ENCODE measurements at places on chromosomes 3 and 15.

- no peak for DNase-seq
These were observed 181.4 kb downstream of the SMAD6 start for GRCh38 chr15:66883284-66883911.

DNA sequence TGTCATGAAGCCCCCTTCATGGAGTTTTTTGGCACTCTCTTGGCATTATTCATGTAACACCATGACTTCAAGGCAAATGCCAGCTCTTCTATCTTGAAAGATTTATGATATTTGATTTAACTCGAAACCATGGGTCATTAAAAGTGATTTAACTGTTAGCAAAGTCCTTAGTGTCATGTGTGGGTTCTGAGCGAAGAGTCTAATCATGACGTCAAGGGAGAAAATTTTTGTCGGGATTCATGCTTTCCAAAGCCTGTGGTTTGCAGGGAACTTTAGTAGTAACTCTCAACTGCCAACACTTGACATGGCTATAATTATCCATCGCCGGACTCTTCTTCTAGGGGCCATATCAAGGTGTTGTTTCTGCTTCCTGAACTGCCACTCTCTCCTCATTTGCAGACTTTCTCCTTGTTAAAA, 11.5 kb downstream of the GXYLT2 start:
- DNase-seq = no peak

DNA sequence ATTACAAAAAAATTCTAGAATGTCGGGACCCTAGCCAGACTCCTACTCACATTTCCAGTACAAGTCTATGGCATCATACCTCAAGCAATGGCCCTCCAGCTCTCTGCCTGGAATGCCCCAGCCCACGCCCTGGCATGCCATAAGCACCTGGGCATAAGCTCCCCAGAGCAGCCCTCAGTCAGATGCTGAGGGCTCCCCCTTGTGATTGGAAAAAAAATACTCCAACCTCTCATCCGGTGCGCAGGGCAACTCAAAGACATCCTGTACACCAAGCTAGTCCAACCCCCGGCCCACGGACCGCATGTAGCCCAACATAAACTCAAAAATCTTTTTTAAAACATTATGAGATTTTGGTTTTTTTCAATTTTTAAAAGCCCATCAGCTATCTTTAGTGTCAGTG, 115.4 kb downstream of the NEK10 start:
- no peak for DNase-seq

GRCh38 chr3:196044513-196044912, 37.4 kb downstream of the TFRC start:
- DNase-seq = no peak

DNA sequence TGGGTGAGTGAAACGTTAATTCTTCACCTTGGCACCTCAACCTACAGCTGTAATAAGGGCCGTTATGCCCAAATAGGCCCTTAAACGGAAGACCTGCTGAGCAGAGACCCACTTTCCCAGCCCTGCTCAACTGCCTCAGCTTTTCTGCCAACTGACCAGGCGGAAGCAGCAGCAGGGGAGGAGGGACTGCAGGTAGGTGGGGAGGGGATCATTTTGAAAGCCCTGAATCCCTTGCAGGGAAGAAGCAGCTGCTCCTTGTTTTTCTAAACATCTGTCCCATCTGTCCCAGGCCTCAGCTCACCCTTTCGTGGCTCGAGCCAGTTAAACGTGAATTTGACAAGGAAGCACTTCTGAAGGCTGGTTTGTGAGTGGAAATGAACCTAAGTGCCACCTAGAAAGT, 978 bp upstream of the CMC1 start:
- DNase-seq = no peak

- no peak for DNase-seq
These were observed 133.3 kb downstream of the CMSS1 start for GRCh38 chr3:99950921-99951320.

GRCh38 chr3:88005066-88005465, 53.7 kb downstream of the CGGBP1 start:
- DNase-seq = no peak

DNA sequence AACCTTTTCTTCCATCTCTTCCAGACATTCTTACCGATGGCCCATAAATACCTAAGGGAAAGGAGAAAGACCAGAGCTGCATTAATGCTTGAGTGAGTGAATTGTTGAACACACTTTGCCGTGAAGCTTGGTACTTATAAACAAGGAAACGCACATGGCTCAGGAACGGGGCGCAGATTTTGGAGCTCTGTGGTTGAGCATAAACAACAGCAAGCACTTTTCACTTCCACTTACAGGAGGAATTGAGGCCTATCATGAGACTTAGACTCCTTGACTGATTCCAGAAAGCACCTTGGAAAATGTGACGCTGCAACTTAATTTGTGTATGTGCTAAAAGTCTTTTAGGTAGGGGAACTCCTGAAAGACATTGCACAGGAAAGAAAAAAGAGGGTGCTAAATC, 197.5 kb upstream of the FEZF2 start:
- no peak for DNase-seq

DNA sequence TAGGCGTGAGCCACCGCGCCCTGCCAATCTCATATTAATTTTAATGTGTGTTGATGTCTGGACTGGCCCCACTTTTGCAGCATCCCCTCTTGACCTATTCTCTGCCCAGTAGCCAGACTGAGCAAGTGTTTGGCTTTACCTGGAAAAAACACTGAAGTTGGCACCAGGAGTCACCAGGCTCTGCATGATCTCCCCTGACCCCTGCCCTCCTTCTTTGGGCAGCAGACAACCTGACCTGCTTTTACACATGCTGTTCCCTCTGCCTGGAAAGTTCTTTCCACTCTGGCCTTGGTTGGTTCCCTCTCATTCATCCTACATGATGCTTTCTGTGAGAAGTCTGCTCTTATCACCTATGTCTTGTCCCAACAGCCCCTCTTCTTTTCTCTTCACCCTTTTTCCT, 67.9 kb upstream of the SLC2A2 start:
- no peak for DNase-seq

- DNase-seq = no peak
These were observed 70.4 kb downstream of the KLF13 start for GRCh38 chr15:31396881-31397560.

GRCh38 chr3:145906755-145907154, 254.2 kb downstream of the PLOD2 start:
- no peak for DNase-seq

DNA sequence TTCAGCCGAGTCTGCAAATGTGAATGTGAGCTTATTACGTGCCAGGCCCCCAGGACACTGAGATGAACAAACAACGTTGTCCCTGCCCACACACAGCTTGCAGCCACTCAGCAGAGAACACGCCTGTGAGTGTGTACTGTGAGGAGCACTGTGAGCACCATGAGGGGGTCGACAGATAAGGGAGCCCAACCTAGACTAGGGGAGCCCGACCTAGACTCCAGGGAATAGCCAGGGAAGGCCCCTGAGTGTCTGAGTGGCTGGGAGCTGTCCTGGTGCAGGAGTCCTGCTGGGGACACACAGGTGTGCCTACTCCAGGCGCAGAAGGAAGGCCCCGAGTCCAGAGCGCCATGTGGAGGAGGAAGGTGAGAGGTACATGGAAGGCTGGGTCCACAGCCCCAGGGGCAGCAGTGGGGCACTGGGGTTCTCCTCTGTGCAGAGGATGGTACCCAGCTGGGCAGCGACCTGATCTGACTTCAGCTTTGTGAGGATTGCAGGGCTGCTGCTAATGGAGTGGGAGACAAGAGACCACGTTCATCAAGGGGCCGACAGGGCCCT, 36.5 kb downstream of the MGLL start:
- no peak for DNase-seq

DNA sequence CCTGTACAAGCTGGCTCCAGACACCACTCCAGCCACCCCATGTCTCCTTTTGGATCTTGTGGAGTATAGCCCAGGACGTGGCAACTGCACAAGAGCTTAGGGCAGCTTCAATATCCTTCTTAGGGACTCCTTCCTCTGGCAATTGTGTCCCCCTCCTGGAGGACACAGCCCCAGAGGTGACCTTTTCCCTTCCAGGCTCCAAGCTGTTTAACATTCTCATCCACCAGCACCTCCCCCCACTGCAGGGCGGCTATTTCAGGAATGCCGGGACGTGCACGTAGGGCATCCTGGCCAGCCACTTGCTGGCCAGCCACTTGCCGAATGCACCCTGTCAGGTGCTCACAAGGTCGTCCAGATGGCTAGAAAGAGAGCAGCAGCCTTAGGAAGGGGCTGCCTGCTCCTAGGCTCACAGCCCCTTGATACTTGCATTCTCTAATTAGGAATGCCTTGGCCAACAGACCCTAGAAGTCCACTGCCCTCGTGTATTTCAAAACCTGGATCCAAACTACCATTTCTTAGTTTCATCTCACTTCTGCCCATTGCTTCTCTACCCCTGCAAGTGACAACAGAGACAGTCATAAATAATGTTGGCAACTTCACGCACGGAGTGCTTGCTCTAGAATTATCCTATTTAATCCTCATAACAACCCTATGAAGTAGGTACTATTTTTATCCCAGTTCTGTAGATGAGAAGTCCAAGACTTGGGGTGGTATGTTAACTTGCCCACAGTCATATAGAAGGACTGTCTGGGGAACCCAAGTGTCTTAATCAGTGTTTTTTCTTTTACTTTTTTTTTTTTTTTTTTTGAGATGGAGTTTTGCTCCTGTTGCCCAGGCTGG, 24.5 kb upstream of the IDH2 start:
- no peak for DNase-seq

GRCh38 chr3:27880969-27881892, 159.1 kb upstream of the EOMES start:
- peak; percentile 22 for DNase-seq

DNA sequence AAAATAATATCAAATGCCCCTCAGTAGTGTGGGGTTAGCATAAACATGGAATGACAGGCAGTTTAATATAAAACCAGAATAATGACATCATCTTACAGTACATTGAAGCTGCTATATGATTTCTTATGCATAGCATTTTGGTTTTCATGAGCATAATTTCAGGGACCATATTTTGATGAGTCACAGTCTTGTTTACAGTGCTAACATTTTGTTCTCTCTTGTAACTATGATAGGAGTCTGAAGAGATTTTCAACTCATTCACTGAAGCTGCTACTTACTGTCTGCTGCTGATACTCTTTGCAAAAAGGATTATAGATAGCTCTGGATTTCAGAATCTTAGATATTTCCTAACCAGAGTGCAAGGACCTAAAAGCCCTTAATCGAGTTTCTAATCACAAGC, 92.6 kb upstream of the CCDC54 start:
- no peak for DNase-seq

DNA sequence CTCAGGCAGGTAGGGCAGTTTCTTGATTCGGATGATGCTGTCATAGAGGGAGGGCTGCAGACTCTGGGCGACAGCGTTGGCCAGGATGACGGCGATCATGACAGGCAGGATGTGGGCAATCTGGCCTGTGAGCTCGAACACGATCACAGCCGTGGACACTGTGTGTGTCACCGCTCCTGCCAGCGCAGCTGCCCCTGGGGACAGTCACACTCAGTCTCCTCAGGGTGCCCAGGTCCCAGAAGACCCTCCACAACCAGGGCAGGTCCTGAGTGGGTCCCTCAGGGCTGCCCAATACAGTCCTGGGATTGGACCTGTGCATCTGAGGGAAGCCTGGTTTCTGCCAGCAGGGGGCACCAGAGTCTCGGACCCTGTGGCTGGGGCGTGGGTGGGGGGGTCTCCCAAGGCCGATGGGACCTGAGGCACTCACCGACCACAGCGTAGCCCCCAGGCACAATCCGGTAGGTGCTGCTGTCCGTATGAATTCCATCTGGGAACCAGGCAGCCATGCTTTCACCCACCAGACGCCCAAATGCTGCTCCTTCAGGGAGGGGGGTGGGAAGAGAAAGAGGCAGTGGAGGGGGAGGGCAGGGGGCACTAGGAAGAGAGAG, 7.2 kb downstream of the CLCN2 start:
- peak; percentile 68 for DNase-seq

DNA sequence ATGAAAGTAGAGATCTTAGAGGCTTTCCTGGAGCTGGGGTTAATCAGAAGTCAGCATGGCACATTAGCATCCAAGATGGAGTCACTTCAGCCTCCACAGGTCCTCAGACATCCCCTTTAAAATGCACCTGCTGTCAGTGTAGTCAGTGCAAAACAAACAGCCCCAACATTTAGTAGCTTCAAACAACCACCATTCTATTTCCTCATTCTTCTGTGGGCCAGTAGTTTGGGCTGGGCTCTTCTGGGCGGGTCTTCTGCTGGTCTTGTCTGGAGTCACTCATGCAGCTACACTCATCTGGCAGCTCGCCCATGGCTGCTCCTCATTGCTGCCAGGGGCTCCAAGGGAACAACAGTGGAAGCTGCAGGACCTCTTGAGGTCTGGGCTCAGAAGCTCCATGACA, 99.9 kb downstream of the TLE3 start:
- DNase-seq = no peak

DNA sequence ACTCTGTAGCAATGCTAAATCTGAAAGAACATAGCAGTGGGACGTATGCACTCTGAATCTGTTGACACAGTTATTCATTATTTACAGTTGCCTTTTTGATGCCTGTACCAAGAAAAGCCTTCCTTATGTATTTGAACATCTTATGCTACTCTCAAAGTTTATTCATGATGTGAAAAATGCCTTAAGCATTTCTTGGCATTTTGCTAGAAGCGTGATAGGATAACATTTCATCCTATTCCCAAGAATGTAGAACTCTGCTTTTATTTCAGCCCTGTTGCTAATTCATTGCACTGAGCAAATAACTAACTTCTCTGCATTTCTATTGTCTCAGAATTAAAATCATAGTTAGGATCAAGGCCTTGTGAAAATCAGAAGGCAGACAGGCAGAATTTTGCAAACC, 105.5 kb downstream of the STRIT1 start:
- DNase-seq = no peak

- no peak for DNase-seq
These were observed 55.2 kb upstream of the KLHL25 start for GRCh38 chr15:85849946-85850345.

DNA sequence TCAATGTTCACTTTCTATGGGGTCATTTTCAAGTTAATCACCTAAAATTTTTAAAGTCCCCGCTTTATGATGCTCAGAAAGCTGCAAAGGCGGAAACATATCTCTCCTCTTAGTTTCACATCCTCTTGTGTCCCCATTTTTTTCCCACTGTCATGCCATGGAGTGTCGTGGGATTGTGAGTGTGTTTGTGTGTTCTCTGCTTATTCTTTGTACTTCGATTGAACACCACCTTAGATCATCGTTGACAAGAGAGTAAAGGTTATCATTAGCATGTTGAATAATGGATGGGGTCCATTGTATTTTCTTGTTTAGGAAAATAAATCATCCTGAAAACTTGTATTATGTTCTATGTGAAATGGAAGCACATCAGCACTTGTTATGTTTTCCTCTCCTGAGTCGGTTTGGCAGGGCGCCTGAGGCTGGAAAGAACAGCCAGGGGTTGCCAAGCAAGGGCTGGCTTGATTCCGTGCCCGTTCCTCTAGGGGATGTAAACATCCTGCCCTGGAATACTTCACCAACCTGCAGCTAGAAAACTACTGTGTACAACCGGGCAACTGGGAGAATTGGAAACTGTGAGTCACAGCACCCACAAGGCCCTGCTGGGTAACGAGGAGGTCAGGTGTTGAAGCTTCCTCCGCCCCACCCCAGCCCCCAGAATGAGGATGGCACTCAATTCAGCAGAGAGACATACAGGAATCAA, 67.2 kb downstream of the EIF4E3 start:
- no peak for DNase-seq
